ENCODE measurements at places on chromosomes 4 and X.

DNA sequence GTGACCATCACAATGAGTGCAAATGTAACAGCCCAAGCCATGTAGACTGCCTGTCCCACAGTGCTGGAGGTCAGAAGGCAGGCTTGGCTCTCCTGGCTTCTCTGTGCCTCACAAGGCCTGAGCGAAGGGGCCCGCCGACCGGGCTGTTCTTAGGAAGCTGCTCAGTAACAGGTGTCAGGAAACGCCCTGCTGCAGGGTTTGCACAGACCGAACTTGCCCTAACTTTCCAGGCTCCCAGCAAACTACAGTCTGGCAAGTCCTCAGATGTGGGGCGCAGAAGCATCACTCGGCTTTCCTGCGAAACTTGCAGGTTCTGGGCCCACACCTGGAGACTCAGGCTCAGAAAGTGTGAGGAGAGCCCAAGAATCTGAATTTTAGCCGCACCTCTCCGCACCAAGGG, 87.6 kb downstream of the CRMP1 start:
- no peak for DNase-seq

DNA sequence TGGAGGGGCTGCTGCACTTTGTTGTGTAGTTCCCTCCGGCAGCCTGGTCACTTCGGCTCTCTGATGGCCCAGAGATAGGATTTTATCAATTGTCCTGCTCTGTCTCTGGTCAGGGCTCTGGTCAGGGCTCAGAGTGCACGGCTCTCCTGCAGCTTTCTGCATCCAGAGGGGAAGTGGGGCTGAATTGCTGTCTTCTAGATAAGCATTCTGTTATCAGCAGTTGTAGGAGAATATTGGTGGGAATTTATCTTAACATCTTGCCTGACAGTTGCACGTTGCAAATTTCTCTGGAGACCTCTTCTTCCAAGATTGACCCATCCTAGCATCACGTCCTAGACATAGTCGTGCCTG, 62.8 kb downstream of the FAM193A start:
- no peak for DNase-seq

DNA sequence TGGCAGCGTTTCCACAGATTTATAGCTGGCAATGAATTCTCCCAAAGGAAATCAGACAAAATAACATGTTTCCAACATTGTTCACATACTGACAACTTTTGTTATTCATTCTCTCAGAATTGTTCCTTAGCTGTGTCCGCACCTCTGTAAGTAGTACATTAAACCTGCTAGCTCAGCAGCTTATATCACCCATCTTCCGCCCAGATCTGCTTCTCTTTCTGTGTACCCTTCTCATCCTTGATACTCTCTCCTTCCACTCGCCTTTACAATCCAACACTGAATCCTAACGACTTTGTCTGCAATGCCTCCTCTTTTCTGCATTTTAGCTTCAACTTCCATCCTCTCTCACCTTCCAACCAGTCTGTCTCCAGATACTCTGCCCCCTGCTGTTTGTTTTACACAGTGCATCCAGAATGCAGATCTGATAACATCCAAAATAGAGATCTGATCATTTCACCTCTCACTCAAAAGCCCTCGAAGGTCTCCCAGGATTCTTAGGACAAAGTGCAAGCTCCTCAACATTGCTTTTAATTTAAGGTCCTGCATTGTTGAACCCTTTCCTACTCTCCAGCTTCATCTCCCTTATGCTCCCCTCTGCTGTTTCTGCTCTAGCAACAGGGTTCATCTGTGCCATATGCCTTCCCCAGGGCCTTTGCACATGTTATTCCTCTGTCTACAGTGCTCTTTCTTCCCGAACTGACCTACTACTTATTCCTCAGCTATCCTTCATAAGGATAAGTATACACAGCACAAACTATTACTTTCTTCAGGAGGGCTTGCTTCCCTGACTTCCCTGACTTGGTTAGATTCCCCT, 67.3 kb upstream of the VBP1 start:
- no peak for DNase-seq

DNA sequence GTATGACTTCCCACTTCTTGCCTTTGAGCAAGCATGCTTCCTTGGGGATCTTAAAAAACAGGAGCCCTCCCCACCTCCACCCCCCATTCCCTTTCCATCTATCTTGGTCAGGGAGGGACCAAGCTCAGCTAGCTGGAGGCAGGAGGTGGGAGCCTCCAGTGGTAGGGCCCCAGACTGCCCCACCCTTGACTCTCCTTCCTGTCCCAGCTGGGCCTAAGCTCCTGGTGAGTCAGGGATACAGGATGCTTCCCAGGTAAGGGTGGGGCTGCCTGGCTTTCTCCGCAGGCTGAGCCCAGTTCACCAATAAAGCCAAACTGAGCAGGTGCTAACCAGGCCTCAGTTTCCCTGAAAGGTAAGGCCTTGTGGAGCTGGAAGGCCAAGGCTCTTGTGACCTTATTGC, 15.2 kb downstream of the EFNB1 start:
- no peak for DNase-seq

GRCh38 chr4:38672397-38673129, 8.6 kb downstream of the KLF3 start:
- DNase-seq: no peak

DNA sequence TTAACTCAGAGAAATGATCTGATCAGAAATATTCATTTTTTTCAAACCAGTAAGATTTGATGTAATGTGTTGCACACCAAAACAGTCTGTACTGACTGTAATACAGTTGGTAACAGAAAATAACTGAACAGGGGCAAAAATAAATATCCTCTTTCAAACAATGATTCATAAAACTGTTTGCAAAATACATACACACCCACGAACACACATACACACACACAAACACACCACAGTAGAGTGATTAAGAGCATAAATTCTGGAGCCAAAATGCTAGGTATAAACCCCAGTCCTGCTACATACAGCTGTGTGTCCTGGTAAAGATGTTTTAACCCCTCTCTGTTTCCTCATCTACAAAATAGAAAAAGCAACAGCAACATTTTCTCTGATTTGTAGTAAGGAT, 376.6 kb downstream of the PDGFC start:
- DNase-seq: no peak

- no peak for DNase-seq
These were observed 15.5 kb upstream of the NHS start for GRCh38 chrX:17359500-17359899.

DNA sequence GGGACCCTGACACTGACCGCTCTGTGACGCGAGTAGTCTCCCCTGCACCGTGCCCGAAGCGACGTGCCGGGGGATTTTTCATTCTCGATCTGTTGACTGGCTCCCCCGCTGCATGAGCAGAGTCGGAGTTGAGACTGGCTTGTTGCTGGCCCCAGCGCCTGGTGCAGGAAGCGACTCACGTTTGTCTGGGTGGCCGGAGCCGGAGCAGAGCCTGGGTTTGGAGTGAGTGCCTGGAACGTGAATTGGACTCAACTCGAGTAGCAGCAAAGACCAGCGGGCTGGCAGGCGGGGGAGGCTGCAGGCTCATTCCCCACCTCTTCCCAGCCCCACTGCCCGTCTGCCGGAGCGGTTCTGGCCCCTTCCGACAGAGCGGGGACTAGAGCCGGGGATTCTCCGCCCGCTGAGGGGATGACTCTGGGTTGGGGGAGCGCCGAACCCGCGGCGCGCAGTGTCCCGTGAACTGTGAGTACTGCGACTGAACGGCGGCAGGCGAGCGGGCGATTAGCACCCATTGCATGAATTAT, 554 bp downstream of the PCDH7 start:
- DNase-seq: peak; percentile 57

- DNase-seq: peak; percentile 28
These were observed 41.5 kb upstream of the CYP4V2 start for GRCh38 chr4:186149872-186150271.

DNA sequence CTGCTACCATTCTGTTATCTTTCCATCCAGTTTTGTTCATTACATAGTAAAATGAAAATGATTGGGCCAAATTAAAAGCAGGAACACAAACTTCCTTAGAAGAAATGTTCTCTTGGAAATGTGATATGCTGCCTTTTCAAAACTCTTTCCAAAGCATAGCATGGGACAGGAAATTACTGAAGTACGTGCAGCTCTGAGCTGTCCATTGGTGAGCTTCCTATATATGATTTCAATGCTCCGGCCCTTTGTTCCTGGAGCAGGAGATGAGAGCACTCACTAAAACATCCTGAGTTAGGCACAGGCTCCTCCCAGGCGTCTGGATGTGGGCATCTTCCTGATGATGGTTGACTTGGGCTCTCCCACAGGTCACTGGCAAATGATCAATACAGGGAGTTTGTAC, 33.0 kb upstream of the ANXA3 start:
- DNase-seq: no peak

DNA sequence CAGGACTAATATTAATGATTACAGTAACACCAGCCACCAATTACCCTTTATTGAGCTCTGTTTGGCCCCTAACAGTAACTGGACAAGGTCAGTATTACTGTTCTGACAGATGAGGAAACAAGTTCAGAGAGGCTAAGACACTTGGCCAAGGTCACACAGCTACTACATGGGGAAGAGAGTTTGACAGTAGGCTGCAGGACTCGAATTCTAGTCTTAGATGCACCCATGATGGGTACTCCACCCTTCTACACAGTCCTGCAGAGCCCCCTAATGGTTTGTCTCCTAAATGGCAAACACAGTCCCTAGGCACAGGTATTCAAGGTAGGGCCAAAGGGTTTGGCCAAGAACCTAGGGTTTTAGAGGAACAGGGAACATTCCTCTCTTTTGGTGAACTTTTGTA, 93.9 kb downstream of the NSUN7 start:
- no peak for DNase-seq

- no peak for DNase-seq
These were observed 2.8 kb upstream of the CHIC2 start for GRCh38 chr4:54067166-54067565.

- DNase-seq: no peak
These were observed 203.3 kb downstream of the OR13H1 start for GRCh38 chrX:131747173-131747572.

GRCh38 chr4:80231180-80231579, 33.9 kb downstream of the PRDM8 start:
- DNase-seq: no peak

GRCh38 chrX:116111497-116111896, 59.0 kb upstream of the AGTR2 start:
- DNase-seq: no peak

GRCh38 chr4:1900087-1900433, 28.9 kb downstream of the NSD2 start:
- DNase-seq: no peak

DNA sequence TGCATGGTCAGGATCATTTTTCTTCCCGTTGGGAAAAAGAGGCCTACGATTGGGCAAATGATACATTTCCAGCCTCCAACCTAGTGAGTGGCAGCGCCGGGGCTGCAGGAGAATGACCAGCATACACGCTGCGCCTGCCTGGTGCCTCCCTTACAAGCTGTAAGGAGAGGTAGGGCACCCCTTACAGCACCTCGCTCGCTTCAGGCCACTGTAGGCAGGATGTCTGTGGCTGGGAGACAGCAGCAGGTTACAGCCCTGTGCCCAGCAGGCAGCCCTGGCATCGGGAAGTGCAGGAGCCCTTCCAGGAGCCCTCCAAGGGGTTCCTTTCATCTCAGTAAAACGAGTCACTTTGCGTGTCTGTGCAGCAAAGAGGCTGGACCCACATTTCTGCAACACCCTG, 88.4 kb downstream of the EVC start:
- no peak for DNase-seq

GRCh38 chrX:27186671-27187070, 276.5 kb downstream of the PPP4R3C start:
- no peak for DNase-seq

DNA sequence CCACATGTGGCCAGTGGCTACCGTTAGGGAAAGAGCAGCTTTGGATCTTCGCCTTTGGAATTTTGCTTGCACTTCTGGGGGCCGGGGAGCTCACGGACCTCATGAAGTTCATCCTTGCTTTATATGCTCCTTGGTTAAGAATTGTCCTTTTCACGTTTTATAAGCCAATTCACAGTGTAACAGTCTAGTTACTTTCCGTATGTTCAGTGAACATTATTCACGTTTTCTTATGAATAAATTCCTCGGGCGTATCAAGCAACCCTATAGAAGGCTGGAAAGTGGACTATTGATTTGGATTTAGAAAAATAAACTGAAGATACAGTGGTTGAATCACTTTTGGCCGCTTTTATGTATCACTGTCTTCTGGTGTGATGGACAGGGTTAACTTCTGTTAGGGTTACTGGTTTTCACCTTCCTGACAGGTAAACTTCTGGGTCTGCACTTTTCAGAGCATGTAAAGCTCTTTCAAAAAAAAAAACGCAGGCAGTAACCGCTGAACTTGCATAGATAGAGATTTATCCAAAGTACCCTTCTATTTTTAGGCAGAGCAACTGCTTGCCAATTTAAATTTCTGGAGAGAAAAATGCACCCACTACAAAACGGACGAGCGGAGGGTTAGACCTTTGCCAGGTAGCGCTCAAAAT, 569 bp upstream of the PDLIM5 start:
- no peak for DNase-seq

- DNase-seq: no peak
These were observed 100.2 kb upstream of the JADE1 start for GRCh38 chr4:128709268-128709667.

- peak; percentile 6 for DNase-seq
These were observed 45.5 kb downstream of the SRPX start for GRCh38 chrX:38175139-38175538.

GRCh38 chr4:43048570-43048969, 156.1 kb downstream of the GRXCR1 start:
- no peak for DNase-seq

DNA sequence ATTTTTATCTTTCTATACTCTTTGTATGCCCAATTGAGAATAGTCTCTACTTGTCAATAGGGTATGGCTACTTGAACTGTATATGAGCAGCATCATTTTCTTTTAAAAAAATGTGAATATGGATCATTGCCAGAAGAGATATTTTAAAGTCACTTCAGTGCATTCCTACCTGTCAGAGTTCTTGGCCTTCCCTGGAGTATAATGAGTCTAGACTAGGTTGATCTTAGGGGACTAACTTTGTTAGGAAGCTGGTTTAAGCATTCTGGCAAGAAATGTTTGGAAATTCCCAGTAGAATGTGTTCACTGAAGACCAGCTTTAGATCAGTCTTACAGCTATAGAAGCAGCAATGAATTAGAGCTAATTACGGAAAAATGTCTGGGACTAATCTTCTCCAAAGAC, 178.2 kb downstream of the FAT4 start:
- DNase-seq: no peak

DNA sequence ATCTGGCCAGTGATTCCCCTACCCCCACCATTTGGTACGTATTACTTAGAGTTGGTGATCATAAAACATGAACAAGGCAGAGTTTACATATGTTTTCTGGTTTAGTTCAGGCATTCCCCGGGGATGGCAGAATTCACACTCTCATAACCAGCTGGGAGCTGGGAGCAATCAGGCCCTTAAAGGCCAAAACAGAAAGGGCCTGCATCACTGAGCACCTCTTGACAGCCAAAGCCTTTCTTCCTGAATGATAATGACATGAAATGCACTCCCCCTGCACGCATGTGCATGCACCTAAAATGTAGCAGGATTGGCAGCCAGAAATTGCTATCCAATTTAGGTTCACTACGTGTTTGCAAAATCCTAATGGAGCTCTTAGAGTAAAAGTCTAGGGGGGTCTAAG, 235.4 kb downstream of the GPC3 start:
- no peak for DNase-seq
